ENCODE measurements at places on chromosomes 1 and 21.

DNA sequence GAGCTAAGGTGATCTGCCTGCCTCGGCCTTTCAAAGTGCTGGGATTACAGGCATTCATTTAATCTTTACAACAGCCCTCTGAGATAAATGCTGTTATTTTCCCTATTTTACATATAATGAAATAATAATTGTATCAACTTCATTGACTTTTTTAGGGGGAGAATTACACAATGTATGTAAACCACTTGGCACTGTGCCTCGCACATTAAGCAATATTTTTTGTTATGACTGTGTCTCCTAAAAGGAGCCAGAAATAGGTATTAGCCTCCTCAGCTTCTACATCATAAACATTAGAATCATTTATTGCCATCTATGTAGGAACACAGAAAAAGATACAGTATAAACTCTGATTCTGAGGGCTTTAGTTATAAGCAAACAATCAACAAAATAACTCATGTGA is 1.1 kb upstream of the DNAJC28 start:
- no peak for DNase-seq

- no peak for DNase-seq
These were observed 32.2 kb upstream of the IL20 start for GRCh38 chr1:206833106-206833680.

DNA sequence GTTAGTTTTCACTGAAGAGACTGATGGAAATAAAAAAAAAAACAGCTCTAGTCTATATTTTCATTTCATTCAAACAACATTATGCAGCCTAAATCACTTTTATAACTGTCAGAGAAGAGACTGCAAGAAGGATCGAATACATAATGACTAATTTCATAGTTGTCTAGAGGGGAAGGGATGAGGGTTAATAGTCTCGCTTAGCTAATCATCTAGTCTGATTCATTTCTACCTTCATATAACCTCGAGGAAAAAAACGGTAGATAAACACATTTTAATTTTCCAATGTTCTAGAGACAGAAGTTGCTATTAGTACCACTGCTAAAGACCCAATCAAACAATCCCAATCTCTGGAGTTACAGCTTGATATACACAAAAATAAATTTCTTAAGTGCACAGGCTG is 3.5 kb downstream of the FUBP1 start:
- DNase-seq: no peak

DNA sequence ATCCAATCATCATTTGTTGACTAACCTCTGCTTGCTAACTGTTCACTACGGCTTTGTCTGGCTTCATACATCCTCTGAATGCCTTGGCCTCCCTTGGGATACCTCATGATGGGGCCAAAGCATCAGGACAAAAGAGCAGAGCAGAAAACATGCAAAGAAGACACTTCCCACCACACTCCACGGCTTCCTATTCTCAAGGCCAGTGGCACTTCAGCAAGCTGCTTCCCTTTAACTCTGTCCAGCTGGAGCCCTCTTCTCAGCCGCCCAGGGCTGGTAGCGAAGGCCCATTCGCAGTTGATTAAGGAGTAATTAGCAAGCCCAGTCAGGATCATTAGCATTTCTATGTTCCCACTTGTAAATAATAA is 224.3 kb upstream of the FGGY start:
- no peak for DNase-seq

DNA sequence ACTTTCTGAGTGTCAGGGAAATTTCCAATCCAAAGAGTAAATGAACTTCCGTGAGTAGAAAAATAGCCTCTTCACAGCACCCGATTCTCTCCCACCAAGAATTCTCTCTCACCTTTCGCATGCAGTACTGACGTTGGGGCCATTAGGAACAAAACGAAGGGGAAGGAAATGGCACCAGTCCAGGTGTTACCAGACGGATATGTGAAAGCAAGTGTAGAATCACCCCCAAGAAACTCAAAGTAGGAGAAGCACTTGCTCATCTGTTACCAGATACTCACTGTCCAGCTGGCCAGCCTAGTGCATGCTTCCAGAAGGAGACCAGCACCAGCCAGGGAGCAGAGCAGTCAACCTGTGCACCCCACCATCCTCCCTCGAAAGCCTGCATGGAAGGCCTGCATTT is 55.1 kb downstream of the ITPKB start:
- no peak for DNase-seq

GRCh38 chr1:241596633-241597032 is 43.5 kb downstream of the CHML start:
- DNase-seq: no peak

DNA sequence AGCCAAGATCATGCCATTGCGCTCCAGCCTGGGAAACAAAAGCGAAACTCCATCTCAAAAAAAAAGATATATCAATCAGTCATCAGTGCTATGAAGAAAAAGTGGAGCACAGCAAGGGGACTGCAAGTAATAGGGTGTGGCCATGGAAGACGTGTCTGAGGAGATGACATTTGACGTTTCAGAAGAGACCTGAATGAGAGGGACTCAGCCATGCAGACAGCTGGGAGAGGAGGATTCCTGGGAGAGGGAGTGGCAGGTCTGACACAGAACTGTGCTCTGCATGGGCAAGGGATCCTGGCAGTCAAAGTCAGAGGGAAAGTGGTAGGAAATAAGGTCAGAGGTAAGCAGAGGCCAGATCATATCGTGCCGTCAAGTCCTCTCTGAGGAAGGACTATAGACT is 3.3 kb downstream of the LAX1 start:
- DNase-seq: no peak

- no peak for DNase-seq
These were observed 159.9 kb upstream of the HMCN1 start for GRCh38 chr1:185574139-185574875.

DNA sequence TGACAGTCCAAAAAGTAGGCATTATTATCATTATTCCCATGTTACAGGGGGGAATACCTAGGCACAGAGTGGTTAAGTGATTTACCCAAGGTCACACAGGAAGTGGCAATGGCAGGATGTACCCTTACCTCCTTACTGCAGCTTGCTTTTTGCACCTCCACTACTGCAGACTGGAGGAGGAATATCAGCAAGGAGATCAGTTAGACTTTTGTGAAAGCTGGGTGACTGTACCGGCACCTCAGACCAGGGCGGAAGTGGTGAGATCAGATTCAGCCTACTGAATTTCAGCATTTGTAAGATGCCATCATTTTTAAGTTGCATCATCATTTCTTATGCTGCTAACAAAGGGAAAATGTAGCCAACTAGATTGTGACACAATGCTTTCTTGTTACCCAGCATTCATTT is 4.5 kb downstream of the ADARB1 start:
- DNase-seq: peak; percentile 66

DNA sequence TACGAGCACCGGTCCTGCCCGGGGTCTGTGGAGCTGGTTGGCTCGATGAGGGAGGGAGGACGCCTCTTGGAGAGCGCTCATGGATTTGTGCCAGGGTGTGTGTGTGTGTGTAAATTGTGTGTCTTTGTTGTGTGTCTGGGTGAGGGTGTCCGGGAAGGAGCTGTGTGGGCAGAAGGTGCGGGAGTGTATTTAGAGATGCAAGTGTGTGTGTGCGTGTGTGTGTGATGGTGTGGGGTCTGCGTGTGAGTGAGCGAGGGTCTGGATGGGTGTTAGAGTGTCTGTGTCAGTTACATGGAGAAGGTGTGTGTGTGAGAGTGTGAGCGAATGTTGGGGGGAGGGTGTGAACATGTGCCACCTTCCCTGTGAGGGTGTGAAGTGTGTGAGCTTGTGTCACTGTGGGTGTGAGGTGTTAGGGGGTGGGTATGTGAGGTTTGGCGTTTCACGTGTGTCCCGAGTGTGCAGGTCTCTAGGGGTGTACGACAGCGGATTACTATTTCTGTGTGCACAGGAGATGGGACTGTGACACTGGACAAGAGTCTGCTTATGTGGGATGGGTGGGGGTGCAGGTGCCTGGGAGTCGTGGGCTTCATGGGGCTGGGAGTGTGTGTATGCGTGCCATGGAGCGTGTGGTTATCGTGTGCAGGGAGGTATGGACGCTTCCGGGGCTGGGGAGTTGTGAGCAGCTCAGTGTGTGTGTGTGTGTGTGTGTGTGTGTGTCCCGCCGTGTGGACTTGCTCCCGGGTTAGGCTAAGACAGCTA is 880 bp downstream of the IGSF21 start:
- DNase-seq: no peak

Data from activated T-cell treated with anti-CD3 and anti-CD28 coated beads, Interleukin-2, amount 50 U/mL, for 24 hours (primary cell).